ENCODE measurements at places on chromosomes 12 and 14.

- DNase-seq, result no peak
Measured at GRCh38 chr14:76651410-76652055, 109.7 kb upstream of the VASH1 start.

GRCh38 chr14:58280954-58281787, 17.2 kb upstream of the ARID4A start:
- peak; percentile 45 for DNase-seq

GRCh38 chr14:99123208-99123870, 148.7 kb downstream of the BCL11B start:
- no peak for DNase-seq

GRCh38 chr14:92382677-92383076, 59.7 kb downstream of the SLC24A4 start:
- no peak for DNase-seq

- DNase-seq, result no peak
Measured at GRCh38 chr14:61542848-61543790, 152.2 kb upstream of the HIF1A start.

GRCh38 chr14:104516906-104517305, 62.7 kb upstream of the C14orf180 start:
- no peak for DNase-seq

- DNase-seq, result no peak
Measured at GRCh38 chr14:77436042-77436441, 12.7 kb upstream of the NOXRED1 start.

- no peak for DNase-seq
Measured at GRCh38 chr14:101137234-101137633, 233.7 kb upstream of the RTL1 start.

DNA sequence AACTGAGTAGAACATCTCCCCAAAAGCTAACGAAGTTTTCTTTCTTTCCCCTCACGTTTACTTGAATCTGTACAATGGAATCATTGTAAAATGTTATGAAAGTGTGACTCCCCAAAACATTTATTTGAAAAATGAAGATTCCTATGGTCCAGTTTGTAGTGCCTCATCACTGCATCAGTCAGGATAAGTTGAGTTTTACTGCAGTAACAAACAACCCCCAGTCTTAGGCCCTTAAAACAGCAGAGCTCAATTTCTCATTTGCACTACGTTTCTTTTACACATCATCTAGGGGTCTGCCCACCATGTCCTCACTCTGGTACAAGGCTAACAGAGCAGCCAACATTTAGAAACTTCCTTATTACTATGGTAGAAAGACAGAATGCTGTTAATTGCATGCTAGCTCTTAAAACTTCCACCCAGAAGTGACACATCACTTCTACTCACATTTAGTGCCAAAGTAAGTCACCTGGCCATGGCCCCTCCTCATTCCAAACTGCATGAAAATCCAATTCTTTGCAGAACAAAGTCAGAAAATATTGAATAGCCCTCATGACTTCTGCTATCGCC, 546.4 kb downstream of the MED13L start:
- DNase-seq, result no peak

- no peak for DNase-seq
Measured at GRCh38 chr12:53862206-53862605, 76.4 kb upstream of the HOXC13 start.

DNA sequence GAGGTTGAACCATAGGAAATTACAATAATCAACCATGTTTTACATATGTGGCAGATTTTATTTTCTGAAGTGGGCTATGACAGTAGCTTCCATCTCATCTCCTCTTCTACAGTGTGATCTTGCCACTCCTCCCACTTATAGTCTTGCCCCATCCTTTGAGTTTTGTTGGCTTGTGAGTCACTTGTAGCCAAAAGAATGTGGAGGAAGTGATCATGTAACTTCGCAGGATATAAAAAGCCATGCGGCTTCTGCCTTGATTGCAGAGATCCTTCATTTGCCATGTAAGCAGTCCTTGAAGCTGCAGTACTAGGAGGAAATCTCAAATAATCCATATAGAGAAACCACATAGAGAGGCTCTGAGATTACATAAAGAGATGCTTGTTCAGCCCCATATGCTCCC, 13.7 kb upstream of the ZNF84 start:
- no peak for DNase-seq

DNA sequence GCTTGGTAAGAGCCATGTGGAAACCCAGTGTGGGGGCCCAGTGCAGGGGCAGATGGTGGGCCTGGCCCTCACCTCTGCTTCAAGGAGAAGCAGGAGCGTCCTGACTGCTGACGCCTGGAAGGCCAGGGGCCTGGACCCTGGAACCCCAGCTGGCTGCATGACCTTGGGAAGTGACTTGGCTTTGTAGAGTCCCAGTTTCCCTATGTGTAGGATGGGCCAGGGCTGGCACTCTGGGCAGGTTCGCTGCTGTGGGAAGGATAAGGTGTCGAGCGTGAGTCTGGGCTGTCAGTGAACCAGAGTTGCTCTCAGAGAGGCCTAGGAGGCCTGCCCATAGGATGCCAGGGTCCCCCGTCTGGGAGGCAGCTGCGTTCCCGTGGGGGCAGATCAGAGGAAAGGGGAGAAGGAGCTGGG, 43.2 kb downstream of the TRAFD1 start:
- no peak for DNase-seq

DNA sequence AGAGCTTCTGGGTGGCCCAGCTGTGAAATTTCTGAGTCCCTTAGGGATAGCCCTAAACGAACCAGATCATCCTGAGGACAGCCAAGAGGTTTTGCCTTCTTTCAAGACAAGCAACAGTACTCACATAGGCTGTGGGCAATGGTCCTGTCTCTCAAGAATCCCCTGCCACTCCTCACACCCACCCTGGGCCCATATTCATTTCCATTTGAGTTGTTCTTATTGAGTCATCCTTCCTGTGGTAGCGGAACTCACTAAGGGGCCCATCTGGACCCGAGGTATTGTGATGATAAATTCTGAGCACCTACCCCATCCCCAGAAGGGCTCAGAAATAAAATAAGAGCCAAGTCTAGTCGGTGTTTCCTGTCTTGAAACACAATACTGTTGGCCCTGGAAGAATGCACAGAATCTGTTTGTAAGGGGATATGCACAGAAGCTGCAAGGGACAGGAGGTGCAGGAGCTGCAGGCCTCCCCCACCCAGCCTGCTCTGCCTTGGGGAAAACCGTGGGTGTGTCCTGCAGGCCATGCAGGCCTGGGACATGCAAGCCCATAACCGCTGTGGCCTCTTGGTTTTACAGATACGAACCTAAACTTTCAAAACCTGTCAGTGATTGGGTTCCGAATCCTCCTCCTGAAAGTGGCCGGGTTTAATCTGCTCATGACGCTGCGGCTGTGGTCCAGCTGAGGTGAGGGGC, 38.9 kb downstream of the DAD1 start:
- peak; percentile 60 for DNase-seq

DNA sequence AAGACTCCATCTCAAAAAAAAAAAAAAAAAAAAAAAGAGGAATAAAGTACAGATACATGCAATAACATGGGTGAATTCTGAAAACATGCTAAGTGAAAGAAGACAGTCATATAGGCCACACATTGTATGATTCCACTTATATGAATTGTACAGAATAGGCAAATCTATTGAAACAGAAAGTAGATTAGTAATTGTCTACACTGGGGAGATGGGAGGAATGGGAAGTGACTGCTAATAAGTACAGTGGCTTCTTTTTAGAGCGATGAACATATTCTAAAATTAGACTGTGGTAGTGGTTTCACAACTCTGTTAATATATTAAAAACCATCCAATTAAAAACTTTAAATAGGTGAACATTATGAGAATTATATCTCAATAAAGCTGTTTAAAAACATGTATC, 74.4 kb downstream of the ANKS1B start:
- no peak for DNase-seq

DNA sequence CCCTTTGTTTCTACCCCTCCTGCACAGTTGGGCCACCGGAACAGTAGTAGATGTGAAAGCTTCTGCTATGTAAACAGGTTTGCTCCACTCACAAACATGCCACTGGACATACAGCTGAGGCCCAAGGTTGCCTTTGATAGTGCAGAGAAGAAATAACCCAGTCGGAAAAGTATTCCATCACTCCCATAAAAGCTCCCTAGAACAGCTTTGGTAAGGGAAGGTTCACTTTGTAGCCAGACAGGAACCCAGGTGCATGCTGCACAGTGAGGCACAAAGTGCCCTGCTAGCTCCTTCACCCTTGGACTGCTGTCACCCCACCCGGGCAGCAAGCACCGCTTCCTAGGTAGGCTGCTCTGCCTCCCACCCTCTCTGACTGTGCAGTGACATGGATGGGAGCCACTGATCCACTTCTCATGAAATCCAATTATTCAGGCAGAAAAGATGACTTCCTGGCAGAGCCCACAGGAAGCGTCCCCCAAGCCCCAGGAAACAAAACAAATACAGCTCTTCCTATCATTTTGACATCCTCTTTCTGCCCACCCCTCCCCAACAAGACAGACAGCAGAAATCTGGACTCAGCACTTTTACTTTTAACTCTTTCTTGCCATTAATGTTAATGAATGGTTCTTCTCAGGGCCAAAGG, 100.2 kb downstream of the SRGAP1 start:
- no peak for DNase-seq

- peak; percentile 71 for DNase-seq
Measured at GRCh38 chr14:92563359-92563758, 49.8 kb downstream of the RIN3 start.

DNA sequence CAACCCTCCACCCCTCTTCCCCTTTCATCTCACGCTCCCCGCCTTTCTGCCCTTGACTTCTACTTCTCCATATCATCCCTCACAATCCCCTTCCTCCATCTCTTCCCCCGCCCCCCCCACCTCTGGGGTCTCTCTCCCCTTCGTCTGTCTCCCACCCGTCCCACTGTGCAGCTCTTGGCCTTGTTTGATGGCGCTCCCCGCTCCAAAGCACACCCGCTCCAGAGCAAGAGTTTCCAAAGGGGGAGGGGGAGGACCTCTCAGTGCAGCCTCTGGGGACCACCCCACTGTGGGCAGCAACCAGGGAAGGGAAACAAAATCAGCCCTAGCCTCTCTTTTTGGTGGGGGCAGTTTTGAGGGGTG, 774 bp downstream of the CHGA start:
- DNase-seq, result no peak

GRCh38 chr12:41485203-41485602, 297.1 kb downstream of the PDZRN4 start:
- no peak for DNase-seq

DNA sequence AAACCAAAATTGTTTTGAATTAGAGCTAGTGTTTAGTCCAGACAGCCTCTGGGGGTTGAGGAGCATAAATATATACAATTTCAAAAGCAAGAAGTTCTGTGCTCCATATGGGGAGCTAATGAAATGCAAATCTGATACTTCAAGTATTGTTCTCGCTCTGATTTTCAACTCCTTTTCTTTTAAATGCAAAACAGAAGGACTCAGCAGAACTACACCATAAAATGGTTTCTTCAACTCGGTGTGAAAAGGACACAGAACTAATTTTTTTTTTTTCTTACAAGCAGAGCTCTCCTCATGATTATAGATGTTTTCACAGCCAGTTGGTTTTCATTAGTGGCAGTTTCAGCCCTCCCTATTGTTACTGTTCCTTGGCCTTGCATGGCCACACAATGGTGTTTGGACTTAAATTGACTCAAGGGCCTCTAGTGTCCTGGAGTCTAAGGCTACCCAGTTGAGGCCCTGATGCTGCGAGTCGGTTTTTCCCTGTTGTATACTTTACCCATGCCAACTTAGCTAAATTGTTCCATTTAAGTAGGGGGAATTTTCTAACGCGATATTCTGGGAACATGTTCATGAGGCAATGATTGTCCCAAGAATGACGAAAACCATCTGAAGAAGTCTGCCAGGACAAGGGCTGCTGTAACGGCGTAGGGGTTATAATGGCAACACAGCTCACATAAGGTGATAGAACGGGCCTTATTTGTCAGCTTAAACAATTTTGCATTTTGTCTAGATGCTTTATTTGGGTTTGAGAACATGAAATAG, 120.3 kb downstream of the GPR135 start:
- no peak for DNase-seq

DNA sequence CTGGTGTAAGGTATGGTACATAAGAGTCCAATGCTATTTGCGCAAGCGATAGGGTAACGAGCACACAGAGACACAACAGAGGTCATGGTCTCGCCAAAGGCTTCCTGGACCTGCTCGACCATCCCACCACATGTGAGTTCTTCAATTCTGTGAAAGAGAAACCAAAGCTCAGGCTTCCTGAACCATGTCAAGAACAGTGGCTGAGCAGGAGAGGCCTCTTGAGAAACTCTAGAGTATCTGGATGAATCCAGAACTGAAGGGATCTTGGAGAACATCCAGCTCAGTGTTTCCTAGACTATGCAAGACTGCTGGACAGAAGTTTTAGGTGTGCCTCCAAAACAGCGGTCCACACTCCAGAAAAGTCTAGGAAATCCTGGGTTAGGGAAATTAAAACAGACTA, 114.5 kb downstream of the TRAFD1 start:
- no peak for DNase-seq

- no peak for DNase-seq
Measured at GRCh38 chr12:800401-800800, 48.0 kb downstream of the WNK1 start.

DNA sequence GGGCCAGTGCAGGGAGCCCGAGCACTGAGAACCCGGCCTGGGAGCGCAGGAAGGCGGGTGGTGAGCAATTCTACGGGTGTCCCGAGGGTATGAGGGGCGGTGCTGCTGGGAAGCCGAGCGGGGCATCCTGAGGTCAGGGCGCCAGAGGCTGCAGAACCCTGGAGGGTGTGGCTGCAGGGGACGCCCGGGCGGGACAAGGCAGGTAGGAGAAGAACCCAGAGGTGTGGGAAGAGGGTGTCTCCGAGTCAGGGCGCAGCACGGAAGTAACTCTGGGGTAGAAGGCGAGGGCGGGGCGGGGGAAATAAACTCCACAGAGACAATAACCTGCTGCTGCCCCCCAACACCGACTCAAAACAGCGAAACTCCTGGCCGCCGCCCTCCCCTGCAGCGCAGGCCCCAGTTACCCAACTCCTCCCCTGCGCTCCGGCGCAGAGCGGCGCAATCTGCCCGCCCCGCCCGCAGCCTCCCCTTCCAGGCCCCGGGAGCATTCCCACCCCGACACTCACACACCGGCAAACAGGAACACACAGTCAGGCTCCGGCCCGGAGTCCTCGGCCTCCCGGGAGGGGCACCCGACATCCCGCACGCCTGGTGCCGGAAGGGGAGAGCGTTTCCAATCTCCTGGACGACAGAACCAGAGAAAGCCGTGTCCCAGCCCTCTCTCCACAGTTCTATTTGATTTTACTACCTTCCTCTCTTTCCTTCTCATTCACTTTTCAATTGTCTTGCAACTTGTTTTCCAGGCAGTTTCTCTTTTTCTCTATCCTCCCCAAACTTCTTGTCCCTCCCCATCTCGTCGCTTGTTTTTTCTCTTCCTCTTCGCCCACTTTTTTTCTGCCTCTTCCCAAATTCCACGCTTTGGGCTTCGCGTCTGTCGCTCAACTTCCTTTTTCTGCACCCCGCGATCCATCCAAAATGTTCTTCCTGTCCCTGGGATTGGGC, 2.4 kb downstream of the HRK start:
- peak; percentile 37 for DNase-seq
